SW 1271 (cell line): ENCODE measurements at places on chromosomes 6 and 20.

GRCh38 chr20:5691918-5692618 lies 58.1 kb upstream of the SHLD1 start:
- no peak for DNase-seq

- DNase-seq: no peak
Observed at GRCh38 chr6:14804001-14804784, 441.7 kb upstream of the JARID2 start.

GRCh38 chr6:89023591-89024441 lies 56.7 kb upstream of the PNRC1 start:
- no peak for DNase-seq

- DNase-seq: no peak
Observed at GRCh38 chr20:48965189-48965910, 43.8 kb downstream of the ARFGEF2 start.

- no peak for DNase-seq
Observed at GRCh38 chr6:53281518-53282215, 67.1 kb downstream of the ELOVL5 start.

- DNase-seq: no peak
Observed at GRCh38 chr6:129801909-129802308, 59.2 kb downstream of the TMEM244 start.

DNA sequence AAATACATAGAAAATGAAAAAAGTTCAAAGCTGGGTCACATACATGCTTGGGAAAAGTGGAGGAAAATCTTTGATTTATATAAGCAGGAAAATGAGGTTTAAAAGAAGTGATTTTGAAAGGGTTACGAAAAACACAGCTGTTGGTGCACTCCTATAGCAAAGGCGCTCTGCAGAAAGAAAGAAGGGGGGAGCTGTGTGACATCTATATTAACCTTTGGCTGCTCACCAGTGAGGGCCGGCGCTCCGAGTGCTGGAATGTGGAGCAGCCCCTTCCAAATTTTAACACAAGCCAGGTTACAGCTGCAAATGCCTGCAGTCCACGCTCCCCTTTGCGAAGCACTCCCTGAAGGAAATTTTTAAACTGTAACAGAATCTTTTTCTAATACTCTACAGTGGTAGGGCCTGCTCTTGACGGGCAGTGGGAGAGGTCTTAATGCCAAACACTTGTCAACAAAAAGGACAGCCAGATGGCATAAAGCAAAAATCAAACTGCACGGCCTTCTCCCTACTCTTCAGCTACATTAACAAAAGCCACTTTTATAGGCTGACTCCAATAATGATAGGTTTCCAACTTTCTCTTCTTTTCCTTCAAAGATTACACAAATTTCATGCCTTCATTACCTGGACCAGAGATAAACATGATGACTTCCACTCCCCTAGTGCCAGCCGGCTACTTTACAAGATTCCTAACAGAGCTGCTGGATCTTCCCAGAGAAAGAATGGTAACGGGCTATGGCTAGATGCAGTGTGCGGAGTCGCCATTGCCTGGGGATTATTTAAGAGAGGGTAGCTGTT lies 4.8 kb downstream of the BMP7 start:
- no peak for DNase-seq

DNA sequence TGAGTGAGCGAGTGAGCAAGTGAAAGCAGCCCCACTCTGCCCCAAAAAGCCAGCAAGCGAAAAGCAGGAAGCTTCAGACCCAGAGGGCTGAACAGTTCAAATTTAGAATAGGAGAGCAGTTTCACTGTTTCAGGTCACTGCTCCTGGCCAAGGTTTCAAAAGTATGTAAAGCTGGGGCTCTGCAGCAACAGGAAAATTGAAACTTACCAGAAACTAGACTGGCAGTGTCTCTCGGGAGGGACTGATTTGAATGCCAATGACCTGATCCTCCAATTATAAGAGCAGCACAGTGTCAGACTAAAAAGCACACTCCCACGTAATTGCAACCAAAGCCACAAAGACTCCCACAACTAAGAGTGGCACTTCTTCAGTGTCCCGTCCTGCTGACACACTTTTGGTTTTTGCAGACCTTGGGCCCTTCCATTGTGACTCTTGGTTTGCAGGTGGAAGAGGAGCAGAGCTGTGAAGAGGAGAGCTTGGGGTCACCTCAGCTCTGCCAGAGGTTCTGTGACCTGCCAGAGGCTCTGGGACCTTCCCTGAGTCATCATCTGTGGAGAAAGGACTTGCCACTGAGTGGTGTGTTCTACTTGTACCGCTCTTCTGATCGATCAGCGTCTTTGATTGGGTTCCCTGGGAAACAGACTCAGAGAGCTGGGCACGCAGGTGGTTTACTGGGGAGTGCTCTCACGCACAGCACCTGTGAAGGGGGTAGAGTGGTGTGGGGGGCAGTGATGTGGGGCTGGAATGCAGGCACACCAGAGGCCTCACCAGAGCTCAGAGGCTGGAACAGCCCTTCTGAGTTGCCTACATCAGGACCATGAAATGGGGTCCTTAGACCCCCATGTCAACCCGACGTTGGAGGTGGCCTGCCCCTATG lies 52.7 kb upstream of the PTGIS start:
- no peak for DNase-seq

DNA sequence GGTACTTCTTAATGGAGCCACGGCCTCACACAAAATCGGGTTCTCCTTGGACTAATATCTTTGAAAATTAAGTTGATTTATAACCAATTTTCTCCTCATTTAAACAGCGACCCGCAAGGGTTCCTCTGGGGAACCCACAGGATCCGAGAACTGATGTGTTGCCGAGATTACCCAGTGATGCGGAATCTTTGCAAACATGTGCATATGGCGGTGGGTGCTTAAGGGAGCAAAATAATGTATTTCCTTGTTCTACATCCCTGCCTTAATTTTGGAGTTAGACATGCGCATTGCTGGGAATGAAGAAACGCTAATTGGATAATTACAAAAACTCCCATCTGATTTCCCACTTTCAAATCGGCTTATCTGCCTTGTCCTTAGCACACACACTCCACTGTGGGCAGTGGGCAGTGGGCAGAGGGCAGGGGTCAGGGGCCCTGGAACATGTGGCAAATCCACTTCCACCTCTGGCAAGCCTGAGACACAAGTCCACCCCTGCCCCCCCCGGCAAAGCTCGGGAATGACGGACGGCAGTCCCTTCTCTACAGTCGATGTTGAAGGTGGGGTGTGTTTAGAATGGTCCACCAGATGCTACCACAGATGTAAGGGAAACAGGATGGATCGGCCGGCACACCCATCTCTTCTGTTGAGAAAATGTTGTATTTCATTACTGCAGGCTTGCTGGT lies 137.4 kb upstream of the CDH4 start:
- DNase-seq: no peak

GRCh38 chr6:107805504-107805903 lies 18.6 kb downstream of the SCML4 start:
- no peak for DNase-seq

GRCh38 chr6:125739364-125739763 lies 10.1 kb upstream of the HEY2 start:
- no peak for DNase-seq
